Thyroid gland (tissue), 4 donors: ENCODE measurements at places on chromosomes 2 and 18. TPM values are rescaled to one million over a fixed set of nuclear protein-coding genes. Genes with fewer than 3 reads are reported as not detected.
A peak's percentile ranks its signal among the peaks of the same experiment; 100 is the strongest.

The FOXD4L1 gene
- total RNA-seq = not detected

The THOC1 gene
- 111 TPM for total RNA-seq

The SERPINB5 gene
- total RNA-seq = not detected

The ATOH8 gene
- total RNA-seq = 235 TPM

The ARHGAP28 gene
- total RNA-seq = 26.5 TPM

DNA sequence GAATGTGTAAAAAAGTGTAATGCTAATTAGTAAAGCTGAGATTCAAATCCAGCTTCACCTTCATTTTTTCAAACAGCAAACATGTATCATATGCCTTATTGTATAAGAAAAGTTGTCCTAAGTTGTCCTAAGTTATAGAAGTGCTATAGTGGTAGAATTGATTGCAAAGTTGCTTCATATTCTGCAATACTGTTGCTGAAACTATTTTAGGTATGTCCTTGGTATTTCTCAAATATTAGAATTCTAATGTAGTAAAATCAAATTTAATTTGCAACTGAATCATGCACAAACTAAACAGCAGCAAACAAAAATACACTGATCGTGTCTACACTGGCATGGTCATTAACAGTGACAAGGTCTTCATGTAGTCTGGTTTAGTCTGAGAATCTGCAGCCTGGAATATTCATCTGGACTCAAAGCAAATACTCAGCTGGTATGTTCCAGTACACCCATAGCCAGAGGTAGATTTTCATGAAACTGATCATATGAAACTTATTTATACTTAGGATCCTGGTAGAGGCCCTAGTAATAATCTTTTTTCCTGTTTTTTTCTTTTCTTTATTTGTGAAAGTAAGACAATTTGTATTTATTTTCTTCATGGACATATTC is 555.6 kb upstream of the ZEB2 start:
- H3K4me1 ChIP-seq = no peaks in the 10 kb centered on the region
- H3K36me3 ChIP-seq = no peaks in the 10 kb centered on the region

- no peak overlapping the region for H3K27ac ChIP-seq
- no peaks in the 10 kb centered on the region for H3K36me3 ChIP-seq
- H3K4me1 ChIP-seq = no peaks in the 10 kb centered on the region
- no peak overlapping the region for H3K4me3 ChIP-seq
Measured at GRCh38 chr2:112942654-112943002, 31.7 kb downstream of the IL37 start.

GRCh38 chr18:58894930-58895329 is 30.3 kb downstream of the ZNF532 start:
- peaks cover 48% of the 10 kb centered on the region for H3K4me1 ChIP-seq
- no peaks in the 10 kb centered on the region for H3K36me3 ChIP-seq
- no peaks in the 10 kb centered on the region for H3K27me3 ChIP-seq
- no peak overlapping the region for H3K4me3 ChIP-seq
- no peak overlapping the region for H3K27ac ChIP-seq

GRCh38 chr18:75496151-75496550 is 68.6 kb upstream of the SMIM21 start:
- no peak overlapping the region for H3K27ac ChIP-seq
- H3K4me1 ChIP-seq = no peaks in the 10 kb centered on the region
- no peaks in the 10 kb centered on the region for H3K27me3 ChIP-seq
- no peaks in the 10 kb centered on the region for H3K36me3 ChIP-seq
- H3K4me3 ChIP-seq = no peak overlapping the region

The PRSS56 gene
- total RNA-seq = not detected

DNA sequence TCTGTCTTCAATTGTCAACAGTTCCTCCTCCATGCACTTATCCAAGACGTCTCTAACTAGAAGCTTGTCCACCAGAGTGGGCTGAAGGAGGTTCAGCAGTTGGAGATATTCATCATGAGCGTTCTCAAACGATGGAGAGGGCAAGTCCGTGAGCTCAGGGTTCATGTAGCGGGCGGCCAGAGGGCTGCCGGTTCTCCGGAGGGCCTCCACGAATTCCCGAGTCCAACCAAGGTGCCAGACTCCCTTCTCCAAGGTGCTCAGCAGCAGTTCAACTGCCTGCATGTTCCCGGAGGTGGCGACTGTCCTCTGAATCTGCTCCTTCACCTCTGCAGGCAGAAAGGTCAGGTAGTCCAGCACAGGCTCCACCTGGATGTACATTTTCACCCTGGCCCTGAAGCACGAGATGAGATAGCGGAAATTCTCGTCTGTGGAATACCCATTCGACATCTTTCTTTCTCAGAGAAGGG is 590 bp downstream of the IFIH1 start:
- DNase-seq = peak; percentile 42
- no peaks in the 10 kb centered on the region for H3K27me3 ChIP-seq
- H3K4me1 ChIP-seq = peaks cover 23% of the 10 kb centered on the region
- H3K4me3 ChIP-seq = peak overlapping the region; percentile 51
- H3K27ac ChIP-seq = peak overlapping the region; percentile 94
- no peaks in the 10 kb centered on the region for H3K36me3 ChIP-seq

DNA sequence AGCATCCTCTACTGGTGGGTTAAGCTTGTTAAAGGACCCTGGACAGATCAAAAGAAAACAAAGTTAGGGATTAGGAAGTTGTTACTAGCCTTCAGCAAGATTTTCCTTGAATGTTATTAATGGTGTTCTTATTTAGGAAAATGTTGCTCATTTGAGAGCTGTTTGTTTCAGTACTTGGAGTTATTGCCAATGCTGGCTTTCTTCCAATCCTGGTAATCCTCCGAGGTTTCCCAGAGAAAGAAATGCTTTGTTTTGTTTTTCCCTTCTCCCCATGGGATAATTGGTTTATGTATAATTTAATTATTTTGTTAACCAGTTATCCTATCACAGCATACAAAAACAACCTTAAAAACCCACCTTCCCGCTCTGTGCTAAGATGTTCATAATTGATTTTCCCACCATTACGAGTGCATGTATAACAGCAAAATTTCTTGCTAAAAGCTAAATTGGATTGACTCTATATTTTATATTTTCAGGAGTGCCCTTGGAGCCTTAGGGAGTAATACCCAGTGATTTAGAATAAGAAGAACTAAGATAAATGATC is 79.8 kb downstream of the MGAT5 start:
- H3K27me3 ChIP-seq = no peaks in the 10 kb centered on the region
- DNase-seq = no peak
- no peak overlapping the region for H3K4me3 ChIP-seq
- no peak overlapping the region for H3K27ac ChIP-seq
- no peaks in the 10 kb centered on the region for H3K36me3 ChIP-seq

GRCh38 chr18:32805354-32805753 is 32.5 kb upstream of the KLHL14 start:
- peaks cover 35% of the 10 kb centered on the region for H3K4me1 ChIP-seq
- no peak for DNase-seq
- no peaks in the 10 kb centered on the region for H3K27me3 ChIP-seq
- H3K27ac ChIP-seq = no peak overlapping the region
- H3K4me3 ChIP-seq = no peak overlapping the region

The ACVR1C gene
- total RNA-seq = 0.13 TPM

The ST8SIA5 gene
- not detected for total RNA-seq

GRCh38 chr2:172582656-172583055 is 26.8 kb downstream of the PDK1 start:
- DNase-seq = no peak
- no peaks in the 10 kb centered on the region for H3K4me1 ChIP-seq
- no peak overlapping the region for H3K27ac ChIP-seq
- no peaks in the 10 kb centered on the region for H3K36me3 ChIP-seq
- no peak overlapping the region for H3K4me3 ChIP-seq

DNA sequence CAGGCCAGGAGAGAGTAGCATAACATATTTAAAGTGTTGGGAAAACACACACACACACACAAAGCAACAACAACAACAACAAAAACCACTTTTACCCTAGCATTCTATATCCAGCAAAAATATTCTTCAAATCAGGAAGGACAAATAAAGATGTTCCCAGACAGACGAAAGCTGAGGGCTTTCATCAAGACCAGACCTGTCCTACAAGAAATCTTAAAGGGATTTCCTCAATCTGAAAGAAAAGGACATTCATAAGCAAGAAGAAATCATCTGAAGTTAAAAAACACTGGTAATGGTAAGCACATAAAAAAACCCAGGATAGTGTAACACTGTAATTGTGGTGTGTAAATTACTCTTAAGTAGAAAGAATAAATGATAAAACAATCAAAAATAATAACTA is 22.7 kb upstream of the BAZ2B start:
- no peaks in the 10 kb centered on the region for H3K27me3 ChIP-seq
- H3K4me3 ChIP-seq = no peak overlapping the region
- DNase-seq = no peak
- peaks cover 3% of the 10 kb centered on the region for H3K4me1 ChIP-seq
- no peaks in the 10 kb centered on the region for H3K36me3 ChIP-seq

- peak; percentile 55 for DNase-seq
- no peak overlapping the region for H3K4me3 ChIP-seq
- peaks cover 4% of the 10 kb centered on the region for H3K4me1 ChIP-seq
- no peak overlapping the region for H3K27ac ChIP-seq
- H3K27me3 ChIP-seq = no peaks in the 10 kb centered on the region
Measured at GRCh38 chr2:211454679-211455078, 898.3 kb downstream of the CPS1 start.

The OR6B2 gene
- not detected for total RNA-seq

- H3K27me3 ChIP-seq = no peaks in the 10 kb centered on the region
- peak overlapping the region; percentile 72 for H3K27ac ChIP-seq
- DNase-seq = no peak
Measured at GRCh38 chr2:105410554-105410953, 11.7 kb upstream of the FHL2 start.

The CMPK2 gene
- 3.8 TPM for total RNA-seq

DNA sequence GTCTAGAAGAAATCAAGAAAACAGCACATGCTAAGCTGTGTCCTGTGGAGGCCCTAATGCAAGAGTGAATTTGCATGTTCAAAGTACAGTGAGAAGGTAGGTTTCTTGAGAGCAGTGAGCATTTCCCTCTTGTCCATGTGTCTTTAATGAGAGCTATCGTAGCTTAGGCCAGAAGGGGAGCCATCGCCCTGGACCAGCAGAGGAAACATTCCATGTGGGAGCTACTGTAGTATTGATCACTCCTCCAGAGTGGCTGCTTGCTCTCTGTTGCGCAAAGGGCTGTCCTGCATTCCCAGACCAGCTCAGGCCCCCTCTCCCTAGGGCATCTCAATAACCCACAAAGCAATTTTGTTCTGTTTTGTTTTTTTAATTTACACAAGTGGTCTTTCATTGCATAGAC is 950.1 kb downstream of the CNTNAP5 start:
- no peak for DNase-seq
- H3K36me3 ChIP-seq = no peaks in the 10 kb centered on the region
- no peak overlapping the region for H3K27ac ChIP-seq
- H3K27me3 ChIP-seq = no peaks in the 10 kb centered on the region
- H3K4me3 ChIP-seq = no peak overlapping the region

The IL1F10 gene
- total RNA-seq = not detected

GRCh38 chr2:11998218-11998617 is 251.8 kb downstream of the LPIN1 start:
- H3K27me3 ChIP-seq = no peaks in the 10 kb centered on the region
- no peak overlapping the region for H3K27ac ChIP-seq
- H3K36me3 ChIP-seq = no peaks in the 10 kb centered on the region
- no peak overlapping the region for H3K4me3 ChIP-seq
- no peaks in the 10 kb centered on the region for H3K4me1 ChIP-seq

The GPR39 gene
- total RNA-seq = 6.8 TPM

The TBC1D8 gene
- 16.4 TPM for total RNA-seq

The KIF1A gene
- 1.2 TPM for total RNA-seq

GRCh38 chr2:203993560-203993959 is 57.0 kb downstream of the ICOS start:
- H3K4me1 ChIP-seq = no peaks in the 10 kb centered on the region
- H3K27ac ChIP-seq = no peak overlapping the region
- no peak for DNase-seq
- no peaks in the 10 kb centered on the region for H3K36me3 ChIP-seq

DNA sequence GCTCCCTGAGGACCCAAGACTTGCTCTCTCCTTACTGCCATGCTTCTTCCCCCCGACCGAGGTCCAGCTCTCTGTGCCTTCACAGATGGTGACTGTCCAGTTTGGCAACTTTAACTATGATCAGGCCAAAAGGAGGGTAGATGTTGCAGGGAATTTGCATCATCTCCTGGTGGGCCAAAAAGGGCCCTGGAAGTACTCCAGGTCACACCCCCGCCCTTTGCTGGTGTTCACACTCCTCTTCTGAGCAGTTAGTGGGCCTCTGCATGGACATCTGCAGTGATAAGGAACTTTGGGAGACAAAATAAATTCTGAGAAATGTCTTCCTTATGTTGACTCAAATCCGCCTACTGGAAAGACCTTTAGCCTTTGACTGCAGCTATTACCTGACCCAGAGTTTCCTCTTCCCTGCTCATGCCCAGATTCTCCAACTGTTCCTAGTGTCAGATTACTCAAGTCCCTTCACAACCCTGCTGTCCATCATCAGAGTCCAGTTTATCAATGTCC is 234.4 kb downstream of the LOXHD1 start:
- no peak overlapping the region for H3K27ac ChIP-seq
- H3K4me1 ChIP-seq = peaks cover 32% of the 10 kb centered on the region
- H3K36me3 ChIP-seq = no peaks in the 10 kb centered on the region
- H3K27me3 ChIP-seq = no peaks in the 10 kb centered on the region

DNA sequence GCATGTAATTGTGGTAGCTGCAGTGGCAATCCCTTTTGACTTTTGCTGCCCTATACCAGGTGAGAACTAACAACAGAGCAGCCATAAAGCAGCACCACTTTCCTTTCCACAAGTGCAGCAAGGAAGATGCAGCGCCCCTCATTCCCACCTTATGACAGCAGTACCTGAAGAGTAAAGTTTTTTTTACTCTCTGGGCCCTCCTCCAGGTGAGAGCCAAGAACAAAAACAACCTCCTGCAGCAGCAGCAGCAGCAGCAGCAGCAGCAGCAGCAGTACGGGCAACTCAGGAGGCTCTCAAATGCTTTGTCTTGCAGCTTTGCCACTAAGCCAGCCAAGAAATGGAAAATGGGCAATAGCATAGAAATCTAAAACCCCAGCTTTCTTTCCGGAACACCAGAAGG is 397.5 kb downstream of the FIGN start:
- peak; percentile 1 for DNase-seq
- H3K36me3 ChIP-seq = no peaks in the 10 kb centered on the region
- no peaks in the 10 kb centered on the region for H3K4me1 ChIP-seq
- no peaks in the 10 kb centered on the region for H3K27me3 ChIP-seq
- H3K4me3 ChIP-seq = no peak overlapping the region

DNA sequence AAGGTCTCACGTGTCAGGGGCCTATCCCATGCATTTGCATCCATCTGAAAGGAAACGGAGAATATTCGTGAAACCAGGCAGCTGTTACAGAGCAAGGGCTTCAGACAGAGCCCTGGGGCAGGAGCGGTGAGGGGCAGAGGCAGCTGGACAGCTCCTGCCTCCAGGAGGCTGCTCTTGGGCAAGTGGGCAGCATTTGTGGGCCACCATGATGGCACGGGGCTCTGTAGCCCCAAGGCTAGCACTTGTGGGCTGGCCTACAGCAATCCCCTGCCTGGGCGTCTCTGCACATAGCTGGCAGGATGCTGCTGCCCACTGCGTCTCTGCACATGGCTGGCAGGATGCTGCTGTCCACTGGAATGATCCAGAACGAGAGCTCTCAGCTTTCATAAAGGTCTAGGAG is 52.8 kb upstream of the PTMA start:
- DNase-seq = no peak
- H3K4me3 ChIP-seq = no peak overlapping the region
- no peaks in the 10 kb centered on the region for H3K27me3 ChIP-seq
- H3K4me1 ChIP-seq = no peaks in the 10 kb centered on the region
- H3K27ac ChIP-seq = no peak overlapping the region

The RPRM gene
- total RNA-seq = 1.0 TPM

- H3K4me3 ChIP-seq = no peak overlapping the region
- H3K27ac ChIP-seq = no peak overlapping the region
- H3K4me1 ChIP-seq = peaks cover 13% of the 10 kb centered on the region
Measured at GRCh38 chr18:48762022-48762421, 188.7 kb downstream of the SMAD7 start.

- peak; percentile 24 for DNase-seq
- no peak overlapping the region for H3K27ac ChIP-seq
- no peak overlapping the region for H3K4me3 ChIP-seq
- no peaks in the 10 kb centered on the region for H3K27me3 ChIP-seq
Measured at GRCh38 chr2:239716536-239717318, 308.4 kb downstream of the NDUFA10 start.

The ALPI gene
- total RNA-seq = not detected

The GKN2 gene
- not detected for total RNA-seq
